T-helper 2 cell treated with Interferon-gamma antibody and Interleukin-4, amounts not matched to agents 5 μg/mL and 100 μg/mL, for 36 hours (primary cell): ENCODE measurements at places on chromosomes 12 and 14.

- H3K4me3 ChIP-seq: no peak overlapping the region
- no peaks in the 10 kb centered on the region for H3K36me3 ChIP-seq
- H3K4me1 ChIP-seq: peaks cover 25% of the 10 kb centered on the region
- DNase-seq: no peak
- H3K27me3 ChIP-seq: peaks cover 22% of the 10 kb centered on the region
These were observed 1.3 kb upstream of the IGFBP6 start for GRCh38 chr12:53096089-53096741.

DNA sequence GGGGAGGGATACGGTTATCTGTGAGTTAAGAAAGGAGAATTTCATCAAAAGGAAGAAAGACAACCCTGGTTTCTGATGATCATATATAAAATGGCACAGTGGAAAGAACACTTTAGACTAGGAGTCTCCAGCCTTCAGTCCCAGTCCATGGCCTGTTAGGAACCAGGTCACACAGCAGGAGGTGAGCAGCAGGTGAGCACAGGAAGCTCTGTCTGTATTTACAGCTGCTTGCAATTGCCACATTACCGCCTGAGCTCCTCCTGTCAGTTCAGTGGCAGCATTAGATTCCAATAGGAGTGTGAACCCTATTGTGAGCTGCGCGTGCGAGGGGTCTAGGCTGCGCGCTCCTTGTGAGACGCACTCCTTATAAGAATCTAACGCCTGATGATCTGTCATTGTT lies 137.9 kb downstream of the BTG1 start:
- no peak overlapping the region for H3K4me3 ChIP-seq
- peaks cover 14% of the 10 kb centered on the region for H3K4me1 ChIP-seq
- peaks cover 2% of the 10 kb centered on the region for H3K36me3 ChIP-seq
- H3K27me3 ChIP-seq: no peaks in the 10 kb centered on the region
- no peak for DNase-seq

GRCh38 chr14:105196265-105196960 lies 15.3 kb upstream of the NUDT14 start:
- H3K36me3 ChIP-seq: no peaks in the 10 kb centered on the region
- peaks cover 38% of the 10 kb centered on the region for H3K27me3 ChIP-seq
- no peak for DNase-seq
- no peak overlapping the region for H3K27ac ChIP-seq
- H3K4me3 ChIP-seq: no peak overlapping the region

GRCh38 chr14:62123961-62124360 lies 361.7 kb downstream of the SNAPC1 start:
- no peaks in the 10 kb centered on the region for H3K36me3 ChIP-seq
- H3K27me3 ChIP-seq: peaks cover 63% of the 10 kb centered on the region
- H3K4me1 ChIP-seq: no peaks in the 10 kb centered on the region

- H3K4me3 ChIP-seq: no peak overlapping the region
- H3K27me3 ChIP-seq: peaks cover 35% of the 10 kb centered on the region
- no peak for DNase-seq
- no peak overlapping the region for H3K27ac ChIP-seq
These were observed 9.6 kb upstream of the SSPN start for GRCh38 chr12:26185532-26186320.

- no peak for DNase-seq
- H3K4me3 ChIP-seq: no peak overlapping the region
- H3K27me3 ChIP-seq: no peaks in the 10 kb centered on the region
- no peaks in the 10 kb centered on the region for H3K36me3 ChIP-seq
- no peaks in the 10 kb centered on the region for H3K4me1 ChIP-seq
These were observed 196.8 kb downstream of the RAD51B start for GRCh38 chr14:68016255-68016914.

DNA sequence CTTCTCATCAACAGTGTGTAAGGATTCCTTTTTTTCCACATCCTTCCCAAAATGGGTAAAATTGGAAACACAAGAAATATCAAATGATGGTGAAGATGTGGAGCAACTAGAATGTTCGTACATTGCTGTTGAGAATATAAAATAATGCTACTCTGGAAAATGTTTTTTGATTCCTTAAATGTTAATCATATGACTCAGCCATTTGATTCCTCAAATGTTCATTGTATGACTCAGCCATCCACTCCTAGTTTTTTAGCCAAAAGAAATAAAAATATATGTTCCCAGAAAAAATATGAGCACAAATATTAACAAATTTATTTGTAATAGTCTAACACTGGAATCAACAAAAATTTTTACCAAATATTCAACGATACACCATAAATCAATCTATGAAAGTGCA lies 1108.6 kb downstream of the LRFN5 start:
- no peak for DNase-seq
- no peak overlapping the region for H3K4me3 ChIP-seq
- H3K27ac ChIP-seq: no peak overlapping the region
- no peaks in the 10 kb centered on the region for H3K27me3 ChIP-seq
- H3K4me1 ChIP-seq: no peaks in the 10 kb centered on the region
- no peaks in the 10 kb centered on the region for H3K36me3 ChIP-seq

DNA sequence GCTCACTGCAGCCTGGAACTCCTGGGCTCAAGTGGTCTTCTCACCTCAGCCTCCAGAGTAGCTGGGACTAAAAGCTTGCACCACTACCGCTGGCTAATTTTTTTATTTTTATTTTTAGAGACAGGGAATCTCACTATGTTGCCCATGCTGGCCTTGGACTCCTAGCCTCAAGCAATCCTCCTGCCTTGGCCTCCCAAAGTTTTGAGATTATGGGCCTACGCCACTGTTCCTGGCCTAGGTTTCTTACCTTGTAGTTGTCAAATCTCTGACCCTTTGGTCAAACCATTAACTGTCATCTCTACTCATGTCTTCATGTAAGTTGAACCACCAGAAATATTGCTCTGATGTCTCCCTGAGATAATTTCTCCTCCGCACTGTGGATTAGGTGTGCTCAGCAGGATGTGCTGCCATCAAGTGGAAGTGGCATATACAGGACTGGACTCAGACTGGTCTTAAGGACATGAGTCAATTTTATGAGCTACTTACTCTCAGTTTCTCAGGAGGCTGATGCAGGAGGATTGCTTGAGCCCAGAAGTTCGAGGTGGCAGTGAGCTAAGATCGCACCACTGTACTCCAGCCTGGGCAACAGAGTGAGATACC lies 28.5 kb downstream of the ACTR6 start:
- peaks cover 7% of the 10 kb centered on the region for H3K36me3 ChIP-seq
- H3K27me3 ChIP-seq: no peaks in the 10 kb centered on the region
- H3K27ac ChIP-seq: no peak overlapping the region
- no peak for DNase-seq
- no peak overlapping the region for H3K4me3 ChIP-seq

DNA sequence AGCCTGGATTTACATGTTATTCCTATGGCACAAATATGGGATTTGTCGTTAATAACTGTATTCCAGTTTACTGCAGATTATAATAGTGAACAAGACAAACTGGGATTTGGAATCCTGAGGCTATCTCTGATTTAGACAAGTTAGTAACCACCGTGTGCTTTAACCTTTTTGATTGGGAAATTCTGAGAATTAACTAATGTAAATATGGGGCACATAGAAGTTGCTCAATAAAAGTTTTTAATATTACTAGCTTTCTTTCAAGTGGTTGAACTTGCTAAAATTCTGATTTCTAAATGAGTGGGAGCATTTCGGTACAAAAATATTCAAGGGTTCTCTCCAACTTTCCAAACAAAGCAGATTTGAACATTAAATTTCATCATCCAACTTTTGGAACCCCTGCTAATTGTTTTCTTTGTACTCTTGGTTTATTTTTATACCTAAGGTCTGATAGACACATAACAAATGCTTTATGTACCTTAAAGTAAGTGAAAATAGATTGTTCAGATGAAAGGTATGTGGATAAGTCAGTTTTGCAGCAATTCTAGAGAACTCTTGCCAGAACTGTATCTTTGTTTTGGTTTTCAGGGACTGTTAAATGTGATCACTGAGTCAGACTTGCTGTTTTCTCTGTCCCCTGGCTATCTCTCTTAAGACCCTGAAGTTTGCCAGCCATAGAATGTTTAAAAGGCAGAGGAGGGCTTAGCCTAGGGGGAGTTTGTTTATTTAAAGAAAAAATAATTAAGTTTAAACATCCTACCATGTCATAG lies 57.5 kb downstream of the FRS2 start:
- no peak for DNase-seq
- H3K4me3 ChIP-seq: no peak overlapping the region
- peak overlapping the region; percentile 29 for H3K27ac ChIP-seq
- H3K36me3 ChIP-seq: peaks cover 11% of the 10 kb centered on the region
- H3K4me1 ChIP-seq: peaks cover 19% of the 10 kb centered on the region

- H3K4me1 ChIP-seq: peaks cover 11% of the 10 kb centered on the region
- H3K27me3 ChIP-seq: no peaks in the 10 kb centered on the region
- no peak overlapping the region for H3K4me3 ChIP-seq
- DNase-seq: no peak
- H3K36me3 ChIP-seq: peaks cover 4% of the 10 kb centered on the region
These were observed 84.4 kb downstream of the NINJ2 start for GRCh38 chr12:578748-579419.

GRCh38 chr12:3105690-3106479 lies 28.7 kb downstream of the TSPAN9 start:
- no peaks in the 10 kb centered on the region for H3K4me1 ChIP-seq
- H3K4me3 ChIP-seq: no peak overlapping the region
- H3K36me3 ChIP-seq: no peaks in the 10 kb centered on the region
- DNase-seq: no peak

- H3K36me3 ChIP-seq: no peaks in the 10 kb centered on the region
- DNase-seq: no peak
- H3K4me1 ChIP-seq: no peaks in the 10 kb centered on the region
- peaks cover 5% of the 10 kb centered on the region for H3K27me3 ChIP-seq
These were observed 80.6 kb downstream of the PIWIL1 start for GRCh38 chr12:130418251-130418650.

GRCh38 chr14:72615451-72616121 lies 278.3 kb downstream of the DPF3 start:
- no peaks in the 10 kb centered on the region for H3K36me3 ChIP-seq
- peaks cover 32% of the 10 kb centered on the region for H3K27me3 ChIP-seq
- no peak overlapping the region for H3K27ac ChIP-seq

DNA sequence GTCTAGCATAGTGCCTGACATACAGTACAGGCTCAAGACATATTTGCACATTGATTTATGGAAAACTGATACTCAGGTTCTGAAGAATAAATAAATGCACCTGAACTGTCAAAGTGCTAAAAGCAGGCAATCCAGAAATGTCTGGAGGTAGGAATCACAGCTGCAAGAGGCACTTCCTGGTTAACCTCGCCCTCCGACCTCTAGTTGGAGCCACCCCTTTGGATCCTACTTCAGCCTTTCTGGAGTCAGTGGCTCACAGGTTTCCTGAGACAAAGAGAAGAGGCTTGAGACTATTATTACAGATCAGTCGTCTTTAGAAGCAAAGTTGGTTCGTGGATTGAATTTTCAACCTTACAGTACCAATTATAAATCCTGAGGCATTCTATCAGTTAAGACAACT lies 13.0 kb downstream of the TCP11L2 start:
- no peaks in the 10 kb centered on the region for H3K27me3 ChIP-seq
- DNase-seq: no peak
- H3K4me1 ChIP-seq: peaks cover 5% of the 10 kb centered on the region

DNA sequence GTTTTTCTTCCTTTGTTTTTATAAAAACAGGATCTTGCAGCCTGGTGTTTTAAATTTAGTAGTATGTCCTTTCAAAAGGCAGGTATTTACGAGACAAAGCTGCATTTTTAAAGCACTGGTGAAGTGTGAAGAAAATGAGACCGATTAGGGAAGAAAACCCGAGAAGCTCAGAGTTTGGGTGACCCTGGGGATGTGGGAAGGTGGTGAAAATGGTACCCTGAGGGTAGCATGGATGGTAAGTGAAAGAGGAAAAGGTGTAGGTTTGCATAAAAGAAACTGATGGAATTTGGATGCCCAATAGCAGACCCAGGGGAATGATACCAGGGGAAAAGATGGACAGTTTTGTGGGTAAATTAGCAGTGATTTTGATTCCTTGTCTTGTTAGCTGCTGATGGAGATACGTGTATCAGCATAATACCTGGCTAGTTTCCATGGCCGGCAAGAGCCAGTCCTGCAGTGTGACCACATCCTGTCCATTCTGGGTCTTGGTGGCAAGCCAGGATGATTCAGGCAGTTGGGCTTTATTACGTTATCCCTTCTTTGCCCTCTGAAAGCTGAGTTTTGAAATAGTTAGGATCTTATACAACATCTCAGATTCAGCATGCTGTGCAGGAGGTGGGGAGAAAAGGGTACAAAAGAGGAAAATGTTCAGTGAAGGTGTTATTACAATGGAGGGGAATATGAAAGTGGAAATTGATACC lies 8.9 kb downstream of the BICD1 start:
- H3K27me3 ChIP-seq: peaks cover 7% of the 10 kb centered on the region
- no peak overlapping the region for H3K4me3 ChIP-seq
- no peaks in the 10 kb centered on the region for H3K36me3 ChIP-seq
- no peak overlapping the region for H3K27ac ChIP-seq
- DNase-seq: no peak
- peaks cover 10% of the 10 kb centered on the region for H3K4me1 ChIP-seq

GRCh38 chr12:112296183-112296582 lies 86.0 kb downstream of the HECTD4 start:
- no peak overlapping the region for H3K27ac ChIP-seq
- H3K27me3 ChIP-seq: no peaks in the 10 kb centered on the region
- no peak overlapping the region for H3K4me3 ChIP-seq
- peaks cover 6% of the 10 kb centered on the region for H3K4me1 ChIP-seq
- H3K36me3 ChIP-seq: peaks cover 7% of the 10 kb centered on the region

- peak; percentile 25 for DNase-seq
- H3K4me3 ChIP-seq: no peak overlapping the region
- H3K27ac ChIP-seq: peak overlapping the region; percentile 52
- H3K27me3 ChIP-seq: no peaks in the 10 kb centered on the region
These were observed 32.1 kb downstream of the BAZ1A start for GRCh38 chr14:34843011-34843554.

GRCh38 chr12:14650789-14651188 lies 45.6 kb downstream of the GUCY2C start:
- H3K27me3 ChIP-seq: peaks cover 10% of the 10 kb centered on the region
- no peak overlapping the region for H3K27ac ChIP-seq
- H3K36me3 ChIP-seq: no peaks in the 10 kb centered on the region
- DNase-seq: no peak
- peaks cover 8% of the 10 kb centered on the region for H3K4me1 ChIP-seq

GRCh38 chr12:76244300-76244699 lies 103.9 kb downstream of the BBS10 start:
- no peaks in the 10 kb centered on the region for H3K36me3 ChIP-seq
- H3K4me3 ChIP-seq: no peak overlapping the region
- peaks cover 27% of the 10 kb centered on the region for H3K27me3 ChIP-seq
- peaks cover 3% of the 10 kb centered on the region for H3K4me1 ChIP-seq
- H3K27ac ChIP-seq: no peak overlapping the region

GRCh38 chr12:1130571-1130970 lies 139.5 kb downstream of the ERC1 start:
- no peaks in the 10 kb centered on the region for H3K27me3 ChIP-seq

GRCh38 chr12:22048351-22049041 lies 2.5 kb downstream of the CMAS start:
- peaks cover 6% of the 10 kb centered on the region for H3K36me3 ChIP-seq
- DNase-seq: no peak
- no peaks in the 10 kb centered on the region for H3K27me3 ChIP-seq
- H3K27ac ChIP-seq: no peak overlapping the region
- peaks cover 29% of the 10 kb centered on the region for H3K4me1 ChIP-seq
- no peak overlapping the region for H3K4me3 ChIP-seq
